Stomach (tissue), 19 donors: ENCODE measurements at places on chromosomes 16 and 17. TPM values are rescaled to one million over a fixed set of nuclear protein-coding genes. Genes with fewer than 3 reads are reported as not detected.

Gene KCNH6
- not detected for polyA plus RNA-seq

Gene NPIPB8
- polyA plus RNA-seq, result not detected

Gene GJD3
- not detected for polyA plus RNA-seq

Gene FAAP100
- 17.0 TPM for polyA plus RNA-seq

Gene CORO6
- 17.5 TPM for polyA plus RNA-seq

Gene KDM6B
- polyA plus RNA-seq, result 9.6 TPM

Gene ADAD2
- 0.76 TPM for polyA plus RNA-seq

Gene CHD9
- polyA plus RNA-seq, result 8.7 TPM

Gene CCL4
- polyA plus RNA-seq, result 8.1 TPM

Gene METTL26
- polyA plus RNA-seq, result 177 TPM

Gene OR1F1
- polyA plus RNA-seq, result not detected

Gene RDM1
- not detected for polyA plus RNA-seq
